ENCODE measurements at places on chromosomes 2 and 18.

DNA sequence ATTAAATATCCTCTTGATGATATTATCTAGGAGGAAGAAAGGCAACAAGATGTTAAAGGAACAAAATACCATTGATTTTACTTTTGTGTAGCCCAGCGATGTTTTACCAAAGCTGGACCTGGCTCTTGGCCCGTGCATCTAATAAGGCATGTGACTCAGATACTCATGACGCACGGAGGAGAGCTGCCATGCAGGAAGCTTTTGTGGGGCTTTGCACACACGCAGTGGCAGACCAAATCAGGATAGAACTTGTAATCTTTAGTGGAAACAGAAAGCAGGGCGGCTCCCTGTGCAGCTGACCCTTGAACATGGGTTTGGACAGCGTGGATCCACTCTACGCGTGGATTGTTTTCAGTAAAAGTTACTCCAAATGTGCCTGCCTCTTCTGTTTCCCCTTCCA is 190.0 kb downstream of the NAPG start:
- no peak overlapping the region for H3K27ac ChIP-seq
- no peak for ATAC-seq
- H3K27me3 ChIP-seq: peaks cover 11% of the 10 kb centered on the region

DNA sequence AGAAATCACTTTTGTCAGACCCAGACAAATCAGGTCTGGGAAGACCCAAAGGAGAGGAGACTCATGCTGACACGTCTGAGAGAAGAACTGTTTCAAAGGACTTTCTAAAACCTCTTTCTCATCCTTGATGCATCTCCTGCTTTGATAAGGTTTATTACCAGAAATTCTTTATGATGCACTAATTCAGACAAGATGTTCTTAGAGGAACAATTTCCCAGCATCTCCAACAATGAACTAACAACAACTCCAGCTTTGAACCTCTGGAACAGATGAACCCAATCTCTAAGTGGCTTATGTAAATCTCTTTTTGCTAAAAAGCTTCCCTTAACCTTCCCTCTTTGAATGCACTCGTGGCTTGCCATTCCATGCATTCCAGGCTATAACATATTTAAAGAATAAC is 15.9 kb upstream of the SERPINB11 start:
- H3K36me3 ChIP-seq: no peaks in the 10 kb centered on the region
- no peak overlapping the region for H3K4me3 ChIP-seq
- ATAC-seq: no peak

DNA sequence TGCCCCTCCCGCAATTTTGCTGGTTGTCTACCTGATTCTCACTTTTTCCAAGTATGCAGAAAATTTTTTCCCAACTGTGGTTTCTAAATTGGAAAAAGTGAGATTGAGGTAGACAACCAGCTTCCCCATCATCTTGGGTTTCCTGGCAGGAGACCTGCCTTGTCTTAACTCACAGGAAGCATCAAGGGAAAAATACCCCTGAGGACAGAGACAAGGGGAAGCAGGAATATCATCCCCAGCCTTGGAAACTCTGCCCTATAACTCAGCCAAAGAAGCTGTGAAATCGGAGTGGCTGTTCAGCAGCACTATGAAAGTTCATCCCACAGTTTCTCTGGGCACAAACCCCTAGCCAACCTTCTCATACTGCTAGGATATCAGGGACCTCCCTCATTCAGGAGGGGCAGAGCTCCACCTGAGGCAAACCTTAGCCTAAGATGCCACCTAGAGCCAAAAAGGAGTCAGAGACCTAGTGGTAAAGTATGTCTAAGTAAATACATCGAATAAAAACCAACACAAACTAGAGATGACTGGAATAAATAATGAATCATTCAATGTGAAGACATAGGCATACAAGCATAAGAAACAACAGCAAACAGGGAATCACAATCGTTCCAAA is 68.2 kb downstream of the ZSWIM2 start:
- no peaks in the 10 kb centered on the region for H3K36me3 ChIP-seq
- H3K27ac ChIP-seq: no peak overlapping the region
- no peaks in the 10 kb centered on the region for H3K4me1 ChIP-seq
- H3K4me3 ChIP-seq: no peak overlapping the region
- ATAC-seq: no peak

- H3K27me3 ChIP-seq: no peaks in the 10 kb centered on the region
- H3K27ac ChIP-seq: peak overlapping the region; percentile 82
- no peaks in the 10 kb centered on the region for H3K4me1 ChIP-seq
- no peak for ATAC-seq
- no peak overlapping the region for H3K4me3 ChIP-seq
Measured at GRCh38 chr2:238389988-238390589, 36.6 kb upstream of the ASB1 start.

- ATAC-seq: peak; percentile 66
- peaks cover 18% of the 10 kb centered on the region for H3K27me3 ChIP-seq
- no peaks in the 10 kb centered on the region for H3K4me1 ChIP-seq
- H3K36me3 ChIP-seq: no peaks in the 10 kb centered on the region
- H3K4me3 ChIP-seq: no peak overlapping the region
Measured at GRCh38 chr18:59056706-59057492, 82.8 kb upstream of the SEC11C start.

- no peaks in the 10 kb centered on the region for H3K36me3 ChIP-seq
- no peaks in the 10 kb centered on the region for H3K4me1 ChIP-seq
- H3K4me3 ChIP-seq: no peak overlapping the region
- H3K27ac ChIP-seq: no peak overlapping the region
- no peak for ATAC-seq
Measured at GRCh38 chr18:78665644-78666043, 314.0 kb upstream of the SALL3 start.
